ENCODE measurements at places on chromosomes 3 and 15.
A peak's percentile ranks its signal among the peaks of the same experiment; 100 is the strongest.

GRCh38 chr3:193982258-193982659 is 153.7 kb upstream of the HES1 start:
- peak; percentile 92 for DNase-seq

- peak; percentile 7 for DNase-seq
Measured at GRCh38 chr3:195714380-195715011, 6.3 kb upstream of the MUC20 start.

DNA sequence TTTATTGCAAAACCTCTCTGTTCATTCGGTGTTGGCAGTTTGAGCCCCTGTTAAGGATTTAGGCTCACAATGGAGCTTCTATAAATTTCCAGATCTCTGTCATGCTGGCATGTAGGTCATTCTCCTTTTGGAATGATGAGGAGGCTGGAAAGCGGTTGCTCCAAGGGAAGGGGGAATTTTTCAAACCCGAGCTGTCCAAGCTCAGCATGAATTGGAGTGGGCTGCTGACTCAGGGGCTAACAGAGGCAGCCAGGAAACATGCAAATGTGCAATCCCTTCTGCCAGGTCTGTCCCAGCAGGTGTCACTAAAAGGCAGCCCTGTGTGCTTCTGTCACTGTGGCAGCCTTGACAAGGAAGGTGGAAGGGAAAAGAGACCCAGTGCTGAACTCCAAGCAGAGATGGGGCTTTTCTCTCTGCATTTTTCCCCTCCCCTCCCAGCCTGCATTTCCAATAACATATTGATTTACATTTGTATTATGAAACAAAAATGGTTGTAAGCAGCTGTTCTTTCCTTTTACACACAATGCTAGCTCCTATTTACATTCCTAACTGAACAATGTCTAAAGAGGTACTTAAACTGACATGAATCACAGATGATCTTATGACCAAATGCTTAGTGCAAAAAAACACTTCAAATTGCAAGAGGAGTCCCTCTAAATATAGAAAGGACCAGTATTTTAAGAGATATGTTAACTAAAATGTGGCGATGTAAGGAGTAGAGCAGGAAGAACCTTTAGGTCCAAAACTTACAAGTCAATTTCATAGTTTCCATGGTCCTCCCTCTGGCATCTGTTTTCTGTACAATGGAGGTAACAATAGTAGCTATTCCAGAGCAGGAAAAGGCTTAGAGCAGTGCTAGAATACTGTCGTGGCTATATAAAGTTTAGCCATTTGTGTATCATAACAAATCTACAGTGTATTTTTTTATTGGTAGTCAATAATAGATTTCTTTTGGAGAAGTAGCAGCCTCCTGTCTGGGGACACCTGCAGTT is 84.5 kb upstream of the ATP10A start:
- peak; percentile 45 for DNase-seq

DNA sequence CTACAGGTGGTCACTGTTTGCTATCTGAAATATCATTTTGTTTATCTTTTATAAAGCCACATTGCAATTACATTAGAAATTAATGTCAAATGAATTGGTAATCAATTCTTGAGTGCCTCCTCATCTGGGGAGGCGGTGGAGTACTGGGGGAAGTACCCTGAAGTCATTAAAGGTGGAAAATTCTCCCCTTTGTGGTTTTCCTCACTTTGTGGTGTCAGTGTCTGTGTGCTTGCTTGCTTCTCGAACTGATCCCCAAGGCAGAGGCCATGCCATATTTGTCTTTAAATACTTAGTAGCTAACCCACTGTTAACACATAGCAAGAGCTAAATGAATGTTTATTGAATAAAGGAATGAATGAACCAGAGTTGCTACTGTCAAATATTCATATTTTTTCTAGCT is 40.5 kb upstream of the CCK start:
- no peak for DNase-seq

DNA sequence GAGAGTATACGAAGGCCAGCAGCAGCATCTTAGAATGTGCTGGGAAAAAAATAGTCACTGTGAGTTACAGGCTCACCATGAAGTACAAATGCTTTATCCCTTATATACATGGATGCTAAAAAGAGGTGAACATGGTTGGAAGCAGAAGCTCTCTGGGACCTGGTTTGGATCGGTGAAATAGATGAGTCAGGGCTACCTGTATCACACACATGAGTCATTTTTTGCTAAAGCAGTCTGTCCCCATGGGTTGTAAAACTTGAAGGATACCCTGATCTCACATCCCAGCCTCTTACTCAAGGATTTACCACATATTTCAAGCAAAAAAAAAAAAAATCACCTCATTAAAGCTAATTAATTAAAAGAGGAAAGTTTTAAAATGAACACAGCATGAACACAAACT is 6.9 kb upstream of the SERPINI2 start:
- no peak for DNase-seq

DNA sequence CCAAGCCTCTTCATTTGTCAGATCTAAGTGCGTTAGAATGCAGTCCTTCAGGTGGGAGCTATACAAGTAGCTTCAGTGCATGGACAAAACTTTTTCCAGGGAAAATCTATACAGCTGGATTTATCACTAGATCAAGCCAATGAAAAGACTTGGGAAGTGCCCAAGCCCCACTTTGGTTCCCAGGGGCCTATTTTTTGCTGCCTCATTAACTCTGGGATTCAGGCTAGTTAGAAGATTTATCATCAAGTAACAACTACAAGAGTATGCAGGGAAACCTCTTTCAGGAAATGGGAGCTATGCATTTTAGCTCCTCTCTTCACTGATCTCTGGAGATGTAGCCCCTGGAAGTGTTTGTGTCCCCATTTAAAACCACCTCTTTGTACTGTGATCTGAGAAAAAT is 908.8 kb downstream of the SQOR start:
- DNase-seq: no peak

DNA sequence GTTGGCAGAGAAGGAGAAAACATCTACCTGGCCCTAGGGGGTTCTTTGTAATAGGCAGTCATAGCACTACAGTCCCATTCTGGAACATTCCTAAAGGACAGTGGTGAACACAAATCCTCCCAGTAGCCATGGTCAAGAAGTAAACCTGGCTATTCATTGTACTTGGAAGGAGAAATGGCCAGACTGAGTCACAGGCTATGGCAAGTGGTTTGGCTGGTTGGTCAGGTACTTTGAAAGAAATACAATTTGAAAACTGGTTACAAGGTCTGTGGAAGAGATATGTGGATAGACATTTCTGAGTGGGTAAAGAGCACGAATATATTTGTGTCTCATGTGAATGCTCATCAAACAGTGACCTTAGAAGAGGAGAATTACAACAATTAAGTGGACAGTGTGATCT is 33.0 kb upstream of the FAN1 start:
- DNase-seq: no peak

DNA sequence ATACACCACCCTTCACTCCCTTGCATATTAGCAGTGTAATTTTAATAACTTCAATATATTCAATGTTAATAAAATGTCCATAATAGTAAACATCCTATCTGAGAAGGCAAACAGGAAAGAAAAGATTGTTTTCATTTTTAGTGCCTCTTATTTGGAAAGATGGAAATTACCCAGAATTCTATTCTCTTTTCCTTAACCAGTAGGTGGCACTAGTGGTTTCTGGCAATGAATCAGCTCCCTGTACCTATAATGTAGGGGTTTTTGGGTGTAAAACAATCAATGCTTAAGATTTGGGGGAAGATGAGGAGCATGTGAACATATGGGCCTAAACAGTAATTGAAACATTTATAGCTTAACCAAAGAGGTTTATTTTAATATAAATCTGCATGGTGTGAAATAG is 5.7 kb upstream of the SEMA6D start:
- DNase-seq: peak; percentile 51

DNA sequence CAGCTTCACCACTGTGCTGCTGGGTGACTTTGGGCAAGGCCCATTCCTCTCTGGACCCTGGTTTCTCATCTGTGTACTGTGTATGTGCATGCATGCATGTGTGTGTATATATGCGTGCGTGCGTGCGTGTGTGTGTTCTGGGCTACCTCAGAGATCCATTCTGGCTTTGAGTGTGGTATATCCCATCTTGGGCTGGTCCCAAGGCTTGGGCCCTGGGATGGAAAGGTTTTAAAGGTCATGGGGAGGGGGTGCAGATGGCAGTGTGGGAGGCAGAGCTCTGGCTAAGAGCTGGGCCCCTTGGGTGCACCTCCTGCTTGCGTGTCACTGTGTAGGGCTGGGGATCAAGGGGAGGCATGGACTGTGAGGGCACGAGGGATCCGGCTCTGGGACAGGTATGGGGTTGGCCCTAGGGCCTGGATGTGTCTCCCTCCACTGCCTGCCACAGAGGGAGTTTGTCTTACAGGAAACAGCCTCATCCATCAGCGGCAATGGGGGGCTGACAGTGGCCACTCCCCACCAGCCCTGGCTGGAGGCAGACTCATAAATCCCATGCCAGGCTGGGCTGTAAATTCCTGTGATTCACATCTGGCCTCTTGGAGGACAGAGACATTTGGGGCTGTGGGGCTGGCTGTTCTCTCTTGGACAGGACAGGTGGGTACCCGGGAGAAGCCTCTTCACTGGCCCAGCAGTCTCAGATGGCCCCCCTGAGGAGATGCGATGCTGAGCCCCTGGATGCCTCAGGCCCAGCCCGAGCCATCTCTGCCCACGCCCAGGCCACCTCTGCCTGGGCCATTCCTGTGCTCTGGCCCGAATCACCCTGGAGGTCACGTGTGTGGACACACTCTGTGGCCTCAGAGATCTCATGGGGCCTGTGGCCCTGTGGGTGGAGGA is 21.4 kb upstream of the CSPG4 start:
- DNase-seq: no peak

GRCh38 chr3:149957361-149958125 is 13.2 kb downstream of the PFN2 start:
- no peak for DNase-seq

DNA sequence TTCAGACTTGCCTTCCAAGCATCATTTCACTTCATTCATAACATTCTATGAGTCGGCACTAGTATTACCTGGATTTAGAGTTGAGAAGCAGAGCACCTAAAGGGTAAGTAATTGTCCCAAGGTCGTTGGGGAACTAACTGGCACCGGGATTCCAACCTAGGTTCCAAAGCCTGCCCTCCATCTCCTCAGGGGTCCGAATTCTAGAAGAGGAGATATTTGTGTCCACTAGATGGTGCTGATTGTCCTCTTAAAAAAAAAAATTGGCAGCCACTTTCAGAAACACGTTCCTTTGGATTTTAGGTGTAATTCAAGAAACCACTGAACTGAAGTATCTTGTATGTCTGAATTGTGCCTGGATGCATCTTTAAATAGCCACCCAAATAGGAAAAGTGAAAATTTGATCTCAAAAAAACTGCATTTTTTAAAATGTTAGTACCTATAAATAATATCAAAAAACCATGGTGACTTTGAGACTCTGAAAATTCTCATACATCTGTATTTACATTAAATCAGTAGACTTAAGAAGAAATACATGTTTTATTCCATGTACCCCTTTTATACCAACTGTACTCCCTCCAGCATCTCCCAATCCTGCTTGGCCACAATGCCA is 3.9 kb upstream of the FSIP1 start:
- peak; percentile 81 for DNase-seq

- peak; percentile 77 for DNase-seq
Measured at GRCh38 chr3:64030741-64031140, 7.4 kb upstream of the PSMD6 start.

- no peak for DNase-seq
Measured at GRCh38 chr15:81360491-81360890, 13.5 kb downstream of the TMC3 start.

- DNase-seq: no peak
Measured at GRCh38 chr15:76503804-76504203, 167.2 kb downstream of the ISL2 start.

- peak; percentile 33 for DNase-seq
Measured at GRCh38 chr15:70636540-70637165, 126.7 kb downstream of the UACA start.

DNA sequence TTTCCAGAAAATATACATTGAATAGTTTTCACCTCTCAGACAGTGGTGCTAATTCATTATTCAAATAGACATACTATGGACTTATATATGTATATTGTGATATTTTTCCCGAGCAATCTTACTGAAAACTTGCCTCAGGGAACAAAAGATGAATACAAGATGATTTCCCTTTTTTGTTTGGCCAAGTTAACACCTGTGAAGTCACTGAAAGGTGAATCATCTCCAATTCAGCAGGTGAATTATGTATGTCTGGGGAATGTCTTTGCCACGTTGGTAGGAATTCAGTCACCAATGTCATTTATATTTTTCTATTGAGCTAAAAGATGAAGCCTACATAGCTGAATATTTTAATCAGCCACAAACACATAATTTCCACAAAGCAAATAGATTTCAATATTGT is 88.2 kb downstream of the GPR156 start:
- no peak for DNase-seq

DNA sequence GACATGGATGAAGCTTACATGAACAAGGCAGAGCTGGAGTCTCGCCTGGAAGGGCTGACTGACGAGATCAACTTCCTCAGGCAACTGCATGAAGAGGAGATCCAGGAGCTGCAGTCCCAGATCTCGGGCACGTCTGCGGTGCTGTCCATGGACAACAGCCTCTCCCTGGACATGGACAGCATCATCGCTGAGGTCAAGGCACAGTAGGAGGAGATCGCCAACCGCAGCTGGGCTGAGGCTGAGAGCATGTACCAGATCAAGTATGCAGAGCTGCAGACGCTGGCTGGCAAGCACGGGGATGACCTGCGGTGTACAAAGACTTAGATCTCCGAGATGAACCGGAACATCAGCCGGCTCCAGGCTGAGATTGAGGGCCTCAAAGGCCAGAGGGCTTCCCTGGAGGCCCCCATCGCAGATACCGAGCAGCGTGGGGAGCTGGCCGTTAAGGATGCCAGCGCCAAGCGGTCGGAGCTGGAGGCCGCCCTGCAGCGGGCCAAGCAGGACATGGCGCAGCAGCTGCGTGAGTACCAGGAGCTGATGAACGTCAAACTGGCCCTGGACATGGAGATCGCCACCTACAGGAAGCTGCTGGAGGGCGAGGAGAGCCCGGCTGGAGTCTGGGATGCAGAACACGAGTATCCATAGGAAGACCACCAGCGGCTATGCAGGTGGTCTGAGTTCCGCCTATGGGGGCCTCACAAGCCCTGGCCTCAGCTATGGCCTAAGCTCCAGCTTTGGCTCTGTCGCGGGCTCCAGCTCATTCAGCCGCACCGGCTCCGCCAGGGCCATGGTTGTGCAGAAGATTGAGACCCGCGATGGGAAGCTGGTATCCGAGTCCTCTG is 77.6 kb downstream of the CLDN11 start:
- no peak for DNase-seq

- no peak for DNase-seq
Measured at GRCh38 chr15:69783211-69783610, 314.5 kb downstream of the TLE3 start.

GRCh38 chr3:49761661-49762060 is 24.7 kb downstream of the IP6K1 start:
- no peak for DNase-seq
